ENCODE measurements at places on chromosomes 3 and 15.

DNA sequence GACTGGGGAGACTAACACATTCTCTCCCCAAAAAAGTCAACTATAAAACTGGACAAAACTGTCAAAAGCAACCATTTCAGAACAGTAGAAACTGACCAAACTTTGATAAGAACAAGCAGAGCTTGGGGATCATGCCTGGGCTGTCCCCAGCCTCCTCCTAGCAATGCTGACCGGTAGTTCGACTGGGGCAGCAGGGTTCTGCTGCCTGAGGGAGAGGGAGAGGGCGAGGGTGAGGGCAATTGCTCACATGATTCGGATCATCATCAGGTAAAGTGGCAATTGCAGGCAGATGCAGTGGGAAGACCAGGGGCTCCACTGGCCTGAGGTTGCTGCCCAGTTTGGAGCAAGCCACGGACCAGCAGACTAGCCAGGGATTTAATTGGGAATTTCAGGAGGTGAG lies 88.6 kb downstream of the OSBPL10 start:
- no peak for DNase-seq

DNA sequence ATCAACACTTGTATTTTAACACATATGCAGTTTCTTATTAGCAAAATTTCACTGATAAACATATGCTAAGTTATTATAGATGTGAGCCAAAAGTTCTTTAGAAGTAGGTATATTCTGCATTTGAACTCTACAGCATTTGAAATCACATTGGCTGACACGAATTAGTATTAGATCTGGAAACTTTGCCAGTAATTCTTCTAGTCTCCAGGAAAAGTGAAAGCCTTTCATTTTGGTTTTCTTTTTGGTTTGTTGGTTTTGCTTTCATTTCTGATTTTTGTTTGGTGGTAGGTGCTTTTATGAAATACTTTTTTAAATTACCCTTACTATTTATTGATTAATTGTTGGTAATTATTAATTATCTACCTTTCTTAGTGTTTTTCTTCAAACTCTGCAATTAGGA lies 72.9 kb downstream of the RBMS3 start:
- no peak for DNase-seq

DNA sequence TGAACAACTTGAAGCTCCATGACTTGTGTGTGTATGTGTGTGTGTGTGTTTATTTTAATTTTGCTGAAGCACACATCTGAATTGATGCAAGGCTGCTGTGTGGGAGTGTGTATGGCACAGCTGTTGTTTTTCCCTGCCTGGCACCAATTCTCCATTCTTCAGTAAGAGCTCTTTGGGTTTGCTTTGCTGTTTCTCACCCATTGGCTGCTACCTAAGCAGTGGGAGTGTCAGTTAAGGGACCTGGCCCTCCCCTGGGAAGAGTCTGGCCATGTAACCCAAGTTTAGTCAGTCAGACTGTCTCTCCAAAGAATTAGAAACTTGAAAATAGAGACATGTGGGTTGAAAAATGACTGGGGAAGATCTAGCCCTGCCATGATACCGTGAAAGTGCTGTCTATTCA lies 126.2 kb upstream of the SYNPR start:
- DNase-seq: no peak

- no peak for DNase-seq
Measured at GRCh38 chr3:42672515-42672914, 12.8 kb upstream of the KLHL40 start.

DNA sequence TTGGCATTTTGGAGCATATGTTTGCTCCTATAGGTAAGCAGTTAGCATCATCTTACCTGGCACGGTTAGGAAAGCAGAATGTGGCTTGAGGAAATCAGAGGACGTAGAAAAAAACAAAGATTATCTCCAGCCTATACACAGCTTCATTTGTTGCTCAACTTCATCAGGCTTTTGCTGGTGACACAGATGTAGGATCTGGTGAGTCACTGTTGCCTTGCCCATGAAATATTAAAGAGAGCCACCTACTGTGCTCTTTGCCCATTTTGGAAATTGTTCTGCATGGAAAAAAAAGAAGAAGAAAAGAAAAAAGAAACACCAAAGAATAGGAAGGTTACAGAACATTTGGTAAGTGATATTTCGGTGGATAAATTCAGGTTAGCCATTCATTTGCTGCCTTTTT lies 3.8 kb downstream of the IL1RAP start:
- no peak for DNase-seq

Measured in frontal cortex (tissue), 4 donors.